DMS79 treated with DMSO at 0.1 percent for 48 hours (cell line): ENCODE measurements at places on chromosomes 16 and 17.

GRCh38 chr17:20228860-20229259 is 219.7 kb downstream of the SPECC1 start:
- DNase-seq: no peak

DNA sequence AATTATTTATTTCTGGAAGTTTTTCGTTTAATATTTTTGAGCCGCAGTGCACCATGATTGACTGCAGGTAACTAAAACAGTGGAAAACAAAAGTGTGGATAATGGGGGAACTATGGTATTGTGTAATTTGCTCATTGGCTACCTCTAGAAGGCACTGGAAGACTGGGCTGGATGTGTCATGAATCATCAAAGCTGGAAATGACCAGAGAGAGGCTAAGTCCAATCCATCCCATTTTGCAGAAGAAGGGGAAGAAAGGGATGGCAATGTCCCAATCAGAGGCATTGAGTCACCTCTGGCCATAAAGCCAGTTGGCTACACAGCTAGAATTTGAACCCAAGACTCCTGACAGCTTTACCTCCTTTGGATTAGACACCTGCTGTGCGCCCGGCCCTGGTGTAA is 29.3 kb downstream of the GLP2R start:
- DNase-seq: no peak

DNA sequence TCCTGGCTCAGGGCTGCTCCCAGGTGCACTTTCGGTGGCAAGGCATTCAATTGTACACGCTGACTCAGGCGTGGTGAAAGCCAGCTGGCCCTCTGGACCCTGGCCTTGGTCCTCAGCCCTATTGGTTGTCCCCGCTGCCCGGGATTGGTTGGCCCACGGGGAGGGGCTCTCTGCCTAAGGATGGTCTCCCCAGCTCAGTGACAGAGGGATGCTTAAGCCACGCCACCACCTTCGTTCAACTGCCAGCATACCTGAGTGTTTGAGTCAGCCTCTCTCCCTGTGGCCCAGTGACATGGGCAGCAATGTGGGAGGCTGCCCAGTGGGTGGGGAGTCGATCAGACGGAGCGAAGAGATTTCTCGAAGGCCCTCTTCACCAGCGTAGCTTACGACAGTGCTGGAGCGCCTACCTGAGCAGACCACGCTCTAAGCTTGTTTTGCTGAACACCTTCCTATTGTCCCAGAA is 30.3 kb downstream of the IRF8 start:
- peak; percentile 79 for DNase-seq

DNA sequence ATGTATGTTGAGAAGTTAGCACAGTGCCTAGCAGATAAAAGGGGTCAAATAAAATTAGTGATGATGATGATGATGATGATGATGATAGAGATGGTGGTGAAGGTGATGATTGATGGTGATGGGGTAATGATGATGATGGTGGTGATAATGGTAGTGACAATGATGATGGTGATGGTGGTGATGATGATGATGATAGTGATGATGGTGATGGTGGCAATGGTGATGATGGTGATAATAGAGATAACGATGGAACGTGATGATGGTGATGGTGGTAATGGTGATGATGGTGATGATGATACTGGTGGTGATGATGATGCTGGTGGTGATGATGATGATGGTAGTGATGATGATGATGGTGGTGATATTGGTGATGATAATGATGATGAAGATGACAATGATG is 223.7 kb downstream of the FOXL1 start:
- no peak for DNase-seq

GRCh38 chr17:66135219-66135618 is 56.7 kb downstream of the CEP112 start:
- DNase-seq: no peak

DNA sequence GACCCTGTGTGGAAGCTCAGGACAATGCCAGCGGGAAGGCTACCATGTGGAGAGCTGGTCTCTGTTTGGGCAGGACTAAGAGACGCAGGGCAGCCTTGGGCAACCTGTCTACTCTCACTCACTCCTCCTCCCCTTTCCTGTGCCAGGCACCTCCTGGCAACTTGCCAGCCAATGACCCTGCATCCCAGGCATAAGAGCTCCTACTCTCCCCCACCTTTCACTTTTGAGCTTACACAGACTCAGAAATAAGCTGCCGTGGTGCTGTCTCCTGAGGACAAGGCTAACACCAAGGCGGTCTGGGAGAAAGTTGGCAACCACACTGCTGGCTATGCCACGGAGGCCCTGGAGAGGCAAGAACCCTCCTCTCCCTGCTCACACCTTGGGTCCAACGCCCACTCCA is 2.6 kb downstream of the HBM start:
- DNase-seq: peak; percentile 25

DNA sequence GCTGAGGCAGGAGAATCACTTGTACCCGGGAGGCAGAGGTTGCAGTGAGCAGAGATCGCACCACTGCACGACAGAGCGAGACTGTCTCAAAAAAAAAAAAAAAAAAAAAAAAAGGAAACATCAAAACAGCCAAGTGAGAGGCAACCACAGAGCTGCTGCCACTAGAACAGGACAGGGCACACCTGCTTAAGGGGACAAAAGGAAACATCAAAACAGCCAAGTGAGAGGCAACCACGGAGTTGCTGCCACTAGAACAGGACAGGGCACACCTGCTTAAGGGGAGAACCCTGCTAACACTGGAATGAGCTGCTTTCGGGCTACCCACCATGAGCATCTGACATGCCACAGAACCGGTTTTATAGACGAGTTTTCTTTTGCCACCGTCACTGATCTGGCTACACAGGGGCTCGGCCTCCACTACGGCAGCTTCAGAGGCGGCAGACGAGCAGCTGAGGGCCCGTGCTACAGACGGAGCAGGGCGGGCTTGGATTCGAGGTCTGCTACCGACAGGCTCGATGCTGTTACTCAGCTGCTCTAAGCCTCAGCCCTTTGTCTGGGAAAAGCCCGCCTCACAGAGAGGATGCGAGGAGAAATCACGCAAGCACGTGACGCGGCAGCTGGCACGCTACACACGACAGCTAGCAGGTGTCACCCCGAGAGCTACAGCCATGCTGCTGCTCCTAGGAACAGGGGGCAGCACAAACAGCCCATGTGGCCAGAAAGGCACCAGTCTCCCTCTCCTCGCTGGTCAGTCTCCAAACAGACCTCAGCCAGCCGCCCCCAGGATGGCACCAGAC is 2.0 kb downstream of the P4HB start:
- no peak for DNase-seq

DNA sequence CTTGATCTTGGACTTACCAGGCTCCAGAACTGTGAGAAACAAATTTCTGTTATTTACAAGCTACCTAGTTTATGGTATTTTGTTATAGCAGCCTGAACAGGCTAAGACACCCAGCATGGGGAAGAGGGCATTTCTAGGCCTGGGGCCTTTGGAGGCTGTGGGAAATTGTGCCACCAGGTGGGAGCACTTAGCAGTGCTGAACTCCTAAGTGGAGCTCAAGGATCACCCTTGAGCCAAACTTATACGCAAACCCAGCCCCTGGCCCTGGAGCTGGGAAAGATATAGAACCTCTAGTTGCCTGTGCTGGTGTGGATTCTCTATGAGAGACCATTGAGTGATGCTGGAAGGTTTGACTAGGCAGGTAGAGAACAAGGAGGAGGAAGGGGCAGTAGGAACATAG is 36.1 kb downstream of the MIS12 start:
- no peak for DNase-seq

DNA sequence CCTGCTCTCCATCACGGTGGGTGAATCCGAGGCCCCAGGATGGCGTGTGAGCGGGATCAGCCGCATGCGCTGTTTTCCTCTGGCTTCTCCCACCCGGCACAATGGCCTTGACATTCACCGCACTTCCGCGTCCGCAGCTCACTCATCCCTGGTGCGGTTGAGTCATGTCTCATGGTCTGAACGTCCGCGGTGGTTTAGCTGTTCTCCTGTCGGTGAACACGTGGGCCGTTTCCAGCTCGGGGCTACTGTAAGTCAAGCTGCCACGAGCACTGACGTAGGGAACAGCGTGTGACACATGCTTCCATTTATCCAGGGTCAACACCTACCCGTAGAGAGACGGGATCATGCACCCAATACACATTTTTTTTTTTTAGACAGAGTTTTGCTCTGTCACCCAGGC is 15.3 kb upstream of the CACNA1H start:
- no peak for DNase-seq

GRCh38 chr16:21097151-21097550 is 53.5 kb downstream of the DNAH3 start:
- DNase-seq: no peak

DNA sequence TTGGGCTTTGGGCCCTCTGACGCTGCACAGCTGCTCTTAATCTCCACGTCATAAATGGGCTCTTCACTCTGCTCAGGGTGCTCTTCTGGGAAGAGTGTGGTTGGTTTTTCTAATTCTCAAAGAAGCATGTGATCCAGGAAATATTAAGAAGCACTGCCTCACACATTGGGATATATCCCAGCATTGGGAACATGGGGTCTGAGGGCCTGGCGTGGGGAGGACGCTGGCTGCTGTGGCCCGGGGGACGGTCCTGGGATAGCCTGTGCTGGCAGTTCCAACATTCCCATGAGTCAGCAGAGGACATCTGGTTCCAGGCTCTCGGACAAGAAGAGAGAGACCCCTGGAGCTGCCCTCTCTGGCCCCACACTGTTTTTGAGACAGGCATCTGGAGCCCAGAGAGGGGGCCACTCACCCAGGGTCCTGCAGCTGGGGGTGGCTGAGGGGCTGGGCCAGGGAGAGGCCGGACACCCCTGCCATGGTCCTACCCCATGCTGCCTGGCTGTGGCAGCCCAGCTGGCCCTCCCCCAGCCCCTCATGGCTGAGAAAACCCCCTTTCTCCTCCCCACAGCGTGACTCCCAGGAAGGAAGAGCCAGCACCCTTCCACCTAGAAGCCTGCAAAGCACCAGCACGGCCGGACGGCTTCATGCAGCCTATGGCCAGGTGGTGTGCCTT is 58.8 kb downstream of the NT5M start:
- no peak for DNase-seq

DNA sequence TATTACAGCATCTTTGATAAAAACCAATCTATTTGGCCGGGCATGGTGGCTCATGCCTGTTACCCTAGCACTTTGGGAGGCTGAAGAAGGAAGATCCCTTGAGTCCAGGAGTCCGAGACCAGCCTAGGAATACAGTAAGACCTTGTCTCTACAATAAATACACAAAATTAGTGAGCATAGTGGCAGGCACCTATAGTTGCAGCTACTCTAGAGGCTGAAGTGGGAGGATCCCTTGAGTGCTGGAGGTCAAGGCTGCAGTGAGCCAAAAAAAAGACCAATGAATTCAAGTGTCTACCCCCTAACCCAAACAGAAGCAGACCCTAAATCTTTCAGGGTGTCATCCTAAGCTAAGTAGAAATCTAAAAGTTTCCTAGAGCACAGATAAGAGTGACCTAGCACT is 7.3 kb upstream of the MEIOC start:
- no peak for DNase-seq

- no peak for DNase-seq
These were observed 1.3 kb downstream of the PLXDC1 start for GRCh38 chr17:39150104-39150634.

- no peak for DNase-seq
These were observed 135.5 kb downstream of the IRF8 start for GRCh38 chr16:86034421-86034919.

GRCh38 chr17:14269473-14269872 is 31.4 kb upstream of the HS3ST3B1 start:
- DNase-seq: no peak

DNA sequence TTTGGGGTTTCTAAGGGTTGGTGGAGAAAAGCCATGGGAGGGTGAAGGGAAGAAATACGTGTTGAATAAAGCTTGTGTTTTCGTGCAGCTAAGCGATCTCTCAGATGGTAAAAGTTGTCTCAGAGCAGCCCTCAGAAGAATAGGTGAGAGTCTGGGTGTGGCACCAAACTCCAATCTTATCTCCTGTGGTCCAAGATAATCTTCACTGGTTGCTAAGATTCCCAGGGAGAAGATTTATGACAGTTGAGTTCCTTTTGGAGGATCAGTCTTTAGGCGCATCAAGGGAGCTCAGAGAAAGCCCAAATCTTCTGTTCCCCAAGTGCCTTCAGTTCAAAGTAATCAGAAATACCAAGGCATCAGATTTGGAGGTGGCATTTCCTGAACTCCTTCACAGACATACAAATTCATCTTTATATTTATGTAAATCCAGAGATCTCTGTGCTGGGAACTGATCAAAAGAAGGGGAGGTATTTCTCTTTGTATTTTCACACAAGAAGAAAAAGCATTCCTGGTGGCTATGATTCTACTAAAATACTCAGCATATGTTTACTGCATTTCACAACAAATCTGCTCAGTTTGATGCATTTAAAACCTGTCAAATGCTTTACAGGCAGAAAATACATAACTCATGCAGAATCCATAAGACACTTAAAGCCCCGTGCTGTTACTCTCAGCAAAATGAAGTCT is 102.9 kb downstream of the ABCC12 start:
- no peak for DNase-seq

GRCh38 chr16:22886927-22887326 is 73.0 kb downstream of the HS3ST2 start:
- DNase-seq: no peak

GRCh38 chr17:35433075-35433894 is 985 bp upstream of the SLFN12 start:
- DNase-seq: no peak
